ENCODE measurements at places on chromosomes 5 and 9. TPM values are rescaled to one million over a fixed set of nuclear protein-coding genes. Genes with fewer than 3 reads are reported as not detected.

SLC28A3 gene
- 0.44 TPM for total RNA-seq

CD14 gene
- total RNA-seq, result 80.2 TPM

FAM240B gene
- total RNA-seq, result not detected

PCA3 gene
- total RNA-seq, result not detected

- no peak for DNase-seq
These were observed 64.7 kb downstream of the ERMP1 start for GRCh38 chr9:5767968-5768932.

DNA sequence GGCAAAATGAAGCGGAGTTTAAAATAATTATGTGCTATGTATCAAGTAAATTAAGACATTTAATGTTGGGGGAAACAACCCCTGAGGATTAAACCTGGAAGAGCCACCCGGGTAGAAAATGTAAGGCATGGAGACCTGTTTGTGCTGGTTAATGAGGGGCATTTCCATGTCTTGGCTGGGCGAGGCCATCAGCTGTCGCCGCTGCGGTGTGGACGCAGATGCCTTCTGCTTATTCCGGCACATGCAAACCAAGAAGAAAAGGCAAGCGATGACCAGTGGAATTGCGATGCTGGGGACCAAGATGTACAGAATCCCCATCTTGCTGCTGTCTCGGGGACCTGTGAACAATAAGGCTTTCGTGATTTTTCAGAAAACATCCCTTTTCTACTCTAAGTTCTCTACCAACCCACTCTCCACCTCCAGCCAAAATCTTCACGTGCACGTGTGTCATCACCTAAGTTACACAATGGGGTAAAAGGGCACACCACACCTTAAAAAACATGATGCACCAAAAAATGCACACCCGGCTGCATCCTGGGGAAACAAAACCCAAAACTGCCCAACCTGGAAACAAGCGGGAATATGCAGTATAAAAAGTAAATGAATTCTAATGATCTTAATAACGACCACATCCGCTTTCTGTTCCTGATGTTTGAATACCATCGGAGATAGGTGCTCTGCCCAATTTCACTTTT is 223.5 kb downstream of the ROR2 start:
- DNase-seq, result no peak

GRCh38 chr5:115349001-115349817 is 52.8 kb upstream of the CCDC112 start:
- peak; percentile 23 for DNase-seq

DNA sequence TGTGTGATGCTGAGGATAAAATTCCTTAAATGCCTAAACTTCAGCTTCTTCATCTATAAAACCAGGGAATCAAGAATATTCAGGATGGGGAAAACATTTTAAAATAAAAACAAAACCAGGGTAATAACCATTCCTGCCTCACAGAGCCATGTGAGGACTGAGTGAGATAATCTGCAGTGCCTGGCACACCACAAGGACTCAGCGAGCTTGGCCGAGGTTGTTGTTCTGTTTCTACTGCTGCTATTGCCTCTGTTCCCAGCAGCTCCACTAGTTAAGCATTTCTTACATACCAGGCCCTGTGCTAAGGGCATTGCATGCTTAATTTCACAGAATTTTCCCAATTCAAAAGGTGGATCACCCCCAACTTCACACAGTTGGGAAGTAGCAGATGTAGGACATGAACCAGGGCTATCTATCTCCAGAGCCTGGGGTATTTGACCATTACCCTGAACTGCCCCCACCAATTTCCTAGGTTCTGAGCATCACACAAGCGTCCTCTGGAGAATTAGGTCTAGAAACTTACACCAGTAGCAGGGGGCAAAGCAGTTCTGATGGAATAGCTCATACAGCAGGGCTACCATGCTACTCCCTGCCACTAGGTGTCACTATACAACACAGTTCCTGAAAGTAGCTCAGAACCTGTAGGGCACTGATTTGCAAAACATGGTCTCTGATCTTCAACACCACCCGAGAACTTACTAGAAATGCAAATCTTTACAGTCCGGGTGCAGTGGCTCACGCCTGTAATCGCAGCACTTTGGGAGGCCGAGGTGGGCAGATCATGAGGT is 74.3 kb downstream of the LRSAM1 start:
- DNase-seq, result no peak

- DNase-seq, result no peak
These were observed 61.6 kb upstream of the SPTLC1 start for GRCh38 chr9:92176800-92177185.

DNA sequence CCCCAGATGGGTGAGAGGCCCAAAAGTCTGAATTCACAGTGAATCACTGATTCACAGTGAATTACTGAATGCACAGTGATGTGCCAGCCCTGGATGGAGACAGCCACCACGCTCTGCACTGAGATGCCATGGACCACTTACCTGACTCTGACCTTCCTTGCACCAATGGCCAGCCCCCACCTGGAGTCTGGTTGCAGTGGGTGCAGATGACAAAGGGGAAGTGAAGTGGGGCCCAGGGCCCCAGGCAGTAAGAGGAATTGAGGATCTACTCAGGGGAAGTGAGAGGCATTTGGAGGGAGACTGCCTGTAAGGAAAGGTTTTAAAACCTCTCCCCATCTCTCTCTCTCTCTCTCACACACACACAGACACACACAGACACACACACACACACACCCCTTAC is 412.1 kb downstream of the CYLC2 start:
- no peak for DNase-seq

DNA sequence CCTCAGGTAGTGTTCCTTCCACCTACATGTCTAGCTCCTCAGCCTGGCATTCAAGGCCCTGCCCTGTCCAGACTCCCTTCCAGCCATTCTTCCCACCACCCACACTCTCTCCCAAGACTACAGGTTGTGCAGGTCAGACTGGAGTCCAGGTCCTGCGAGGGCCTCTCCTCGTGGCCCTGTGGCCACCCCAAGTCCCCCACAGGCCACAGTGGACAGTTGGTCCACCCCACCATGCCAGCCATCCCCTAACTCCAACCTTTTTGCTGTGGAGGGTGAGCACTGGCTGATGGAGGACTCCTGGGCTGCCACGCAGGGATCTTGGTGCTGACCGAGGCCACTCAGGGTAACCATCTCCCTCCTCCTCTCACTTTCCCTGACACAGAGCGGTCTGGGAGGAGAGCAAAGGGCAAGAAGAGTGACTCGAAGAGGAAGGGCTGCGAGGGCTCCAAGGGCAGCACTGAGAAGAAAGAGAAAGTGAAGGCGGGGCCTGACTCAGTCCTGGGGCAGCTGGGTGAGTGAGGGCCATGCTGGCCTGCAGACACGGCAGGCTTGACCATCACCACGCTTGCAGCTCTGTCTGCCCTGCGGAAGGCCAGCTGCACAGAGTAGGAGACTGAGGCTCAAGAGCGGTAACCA is 51.0 kb downstream of the JADE2 start:
- no peak for DNase-seq

GRCh38 chr9:119924736-119925135 is 555.5 kb upstream of the BRINP1 start:
- no peak for DNase-seq

DNA sequence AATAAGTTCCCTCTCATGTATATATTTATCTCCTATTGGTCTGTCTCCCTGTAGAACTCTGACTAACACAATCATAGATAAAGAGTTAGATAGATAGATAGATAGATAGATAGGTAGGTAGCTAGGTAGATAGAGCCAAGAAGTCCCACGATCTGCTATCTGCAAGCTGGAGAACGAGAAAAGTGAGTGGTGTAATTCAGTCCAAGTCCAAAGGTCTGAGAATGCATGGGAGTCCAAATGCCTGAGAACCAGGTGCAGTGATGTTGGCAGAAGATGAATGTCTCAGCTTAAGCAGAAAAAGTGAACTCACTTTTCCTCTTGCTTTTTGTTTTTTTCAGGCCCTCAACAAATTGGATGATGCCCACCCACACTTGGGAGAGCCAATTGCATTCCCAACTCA is 37.7 kb upstream of the ZFR start:
- DNase-seq, result no peak

- DNase-seq, result no peak
These were observed 118.0 kb downstream of the PRKACG start for GRCh38 chr9:68895741-68896478.

DNA sequence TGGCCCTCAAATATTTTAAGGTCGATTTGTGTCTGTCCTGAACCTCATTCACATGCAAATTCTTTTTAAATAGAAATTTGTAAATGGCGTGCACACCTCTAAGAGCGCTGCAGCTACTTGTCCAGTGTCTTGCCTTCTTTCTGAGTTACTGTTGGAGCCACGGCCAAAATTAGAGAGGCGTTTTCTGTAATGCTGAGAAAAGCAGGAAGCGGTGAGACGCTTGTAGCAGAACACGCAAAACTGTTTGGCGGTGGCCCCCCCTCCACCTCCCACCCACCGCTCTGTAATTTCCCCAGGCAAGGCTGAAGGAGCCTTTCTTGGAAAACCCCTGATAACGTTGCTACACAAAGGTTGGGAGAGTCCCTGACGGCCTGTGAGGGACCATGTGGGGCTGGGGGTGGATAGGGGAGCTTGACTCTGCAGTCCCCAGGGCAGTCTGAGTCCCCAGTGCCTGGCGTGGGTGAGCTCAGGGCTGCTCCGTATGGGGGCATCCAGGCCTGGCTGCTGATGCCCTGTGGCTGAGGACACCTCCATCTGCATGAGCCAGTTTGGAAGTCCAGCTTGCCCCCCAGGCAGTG is 96.5 kb downstream of the GADD45G start:
- DNase-seq, result no peak

DNA sequence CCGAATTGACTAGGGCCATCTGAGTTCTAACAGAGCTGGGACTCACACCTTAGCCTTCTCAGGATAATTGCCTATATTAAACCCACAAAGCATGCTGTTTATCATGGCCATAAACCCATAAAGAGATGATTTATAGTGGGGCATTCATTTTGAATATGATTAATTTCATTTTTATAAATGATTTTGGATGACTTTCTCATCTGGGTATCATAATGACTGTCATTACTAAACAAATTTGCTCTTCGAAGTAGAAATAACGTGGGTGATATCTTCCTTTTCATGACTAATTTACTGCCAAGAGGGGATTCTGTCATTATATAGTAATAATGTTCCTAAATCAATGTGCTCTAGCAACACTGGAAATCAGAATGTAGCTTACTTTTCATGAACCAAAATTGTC is 498.2 kb downstream of the CDH12 start:
- no peak for DNase-seq

DNA sequence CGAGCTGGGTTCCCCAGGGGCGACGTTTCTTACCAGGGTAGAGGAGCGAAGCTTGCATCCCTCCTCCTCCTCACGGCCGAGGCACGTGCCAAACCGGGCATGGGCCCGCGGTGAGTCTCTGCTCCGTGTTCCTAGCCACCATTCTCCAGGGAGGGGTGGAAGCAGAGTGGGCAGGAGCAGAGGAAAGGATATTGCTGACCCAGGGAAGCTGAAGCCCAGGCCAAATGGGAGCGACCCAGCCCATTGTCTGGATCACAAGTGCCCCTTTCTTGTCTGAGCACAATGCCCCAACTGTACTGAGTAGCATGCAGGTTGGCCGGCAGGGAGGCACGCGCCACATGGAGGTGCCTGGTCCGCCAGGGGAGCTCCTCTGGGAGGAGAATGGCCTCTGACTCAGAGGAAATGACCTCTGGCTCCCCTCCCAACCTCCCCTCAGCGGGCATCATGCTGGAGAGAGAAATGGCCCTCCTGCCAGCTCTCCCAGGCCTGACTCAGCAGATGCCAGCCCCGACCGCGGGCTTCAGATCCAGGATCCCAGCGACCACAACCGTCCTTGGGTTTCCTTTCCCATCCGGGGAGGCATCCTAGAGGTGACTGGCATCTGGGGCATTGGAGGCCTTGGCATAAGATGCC is 1.1 kb downstream of the PRR7 start:
- no peak for DNase-seq

Measured in tibial nerve (tissue), 4 donors.